Stimulated activated CD8-positive, alpha-beta memory T cell treated with anti-CD3 and anti-CD28 coated beads, Interleukin-2, amount 100 ng/mL, for 48 hours (primary cell): ENCODE measurements at places on chromosomes 6 and 20.

DNA sequence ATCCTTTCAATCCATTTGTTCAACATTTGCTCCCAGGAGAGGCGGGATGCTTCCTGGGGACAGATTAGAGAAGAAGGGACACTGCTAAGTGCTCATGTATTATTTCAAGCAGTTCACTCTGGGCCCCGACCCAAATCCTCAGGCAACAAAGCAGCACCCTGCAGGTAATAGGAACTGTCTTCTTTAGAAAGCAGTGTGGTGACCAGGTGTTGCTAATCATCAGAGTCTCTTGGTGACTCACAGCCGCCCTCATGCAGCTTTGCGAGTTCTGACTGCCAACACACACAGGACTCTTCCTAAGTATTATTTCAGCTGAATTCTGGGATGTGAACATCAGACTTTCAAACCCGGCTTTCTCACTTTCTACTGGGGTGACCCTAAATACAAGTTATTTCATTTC, 356.4 kb downstream of the PRKN start:
- DNase-seq: no peak

GRCh38 chr6:108549241-108549640, 11.5 kb upstream of the FOXO3 start:
- DNase-seq: no peak

DNA sequence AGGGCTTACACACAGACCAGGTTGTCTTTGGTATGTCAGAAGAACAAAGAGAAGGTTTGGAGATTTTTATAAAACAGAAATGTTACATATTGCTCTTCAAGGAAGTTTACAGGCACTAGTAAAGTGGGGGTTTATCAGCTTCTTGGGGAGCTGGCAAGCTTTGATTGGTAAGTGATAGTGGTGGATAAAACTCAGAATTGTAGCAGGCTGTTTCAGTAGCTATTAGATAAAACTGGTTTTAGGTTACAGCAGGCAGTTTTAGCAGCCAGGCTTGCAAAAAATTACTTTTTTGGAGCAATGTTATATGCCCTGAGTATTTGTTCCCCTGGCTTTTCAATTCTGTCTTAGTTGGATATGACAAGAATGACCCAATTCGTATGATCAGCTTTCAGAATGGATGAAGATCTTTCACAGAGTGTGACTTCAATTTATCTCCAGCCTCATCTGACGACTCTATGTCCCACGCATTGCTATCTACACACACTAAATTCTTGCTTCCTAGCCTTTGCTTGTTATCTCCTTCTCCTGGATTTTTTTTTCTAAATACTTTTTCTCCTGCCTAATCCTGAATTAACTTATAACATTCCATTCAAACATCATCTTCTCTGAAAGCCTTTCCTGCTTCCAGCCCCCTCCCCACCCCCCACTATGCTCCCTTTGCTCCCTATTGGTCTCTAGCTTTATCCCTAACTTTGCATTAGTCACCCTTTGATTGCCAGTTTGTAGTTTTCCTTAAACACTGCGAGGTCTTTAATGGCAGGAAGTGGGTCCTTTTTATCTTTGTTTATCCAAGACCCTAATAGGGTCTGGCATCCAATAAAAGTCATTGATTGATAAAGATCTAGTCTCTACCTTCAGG, 1.0 kb upstream of the TOMM34 start:
- DNase-seq: no peak

DNA sequence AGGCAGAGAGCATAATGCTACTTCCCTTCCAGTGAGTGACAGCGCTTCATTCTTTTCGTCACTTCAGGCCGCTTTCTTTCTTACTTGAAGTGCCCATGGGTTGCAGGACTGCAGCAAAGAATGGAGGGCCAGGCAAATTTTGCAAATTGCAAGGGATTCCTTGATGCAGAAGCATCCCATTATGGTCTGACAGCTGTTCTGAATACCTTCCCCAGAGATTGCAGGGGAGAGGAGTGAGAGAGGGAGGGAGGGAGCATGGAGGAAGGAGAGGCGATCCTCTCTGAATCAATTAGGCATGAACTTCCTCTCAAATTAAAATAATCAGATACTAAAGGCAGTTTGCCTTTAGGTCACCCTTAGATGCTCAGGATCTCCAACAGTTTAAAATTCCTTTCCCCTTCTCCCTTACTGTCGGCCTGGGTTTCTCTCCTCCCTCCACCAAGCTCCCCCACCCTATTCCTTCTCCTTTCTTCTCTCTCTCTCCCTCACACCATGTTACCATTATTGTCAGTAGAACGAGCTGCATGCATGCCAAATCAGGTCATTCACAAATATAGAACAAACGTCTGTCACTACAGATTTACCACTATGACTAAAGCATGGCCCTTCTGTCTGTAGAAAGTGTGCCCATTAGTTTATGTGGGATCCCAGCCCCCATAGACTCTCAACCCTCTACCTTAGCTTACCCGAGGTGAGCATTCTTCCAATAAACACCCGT, 289.2 kb downstream of the CD83 start:
- DNase-seq: no peak

- no peak for DNase-seq
Measured at GRCh38 chr6:125188037-125188436, 34.5 kb downstream of the TPD52L1 start.

DNA sequence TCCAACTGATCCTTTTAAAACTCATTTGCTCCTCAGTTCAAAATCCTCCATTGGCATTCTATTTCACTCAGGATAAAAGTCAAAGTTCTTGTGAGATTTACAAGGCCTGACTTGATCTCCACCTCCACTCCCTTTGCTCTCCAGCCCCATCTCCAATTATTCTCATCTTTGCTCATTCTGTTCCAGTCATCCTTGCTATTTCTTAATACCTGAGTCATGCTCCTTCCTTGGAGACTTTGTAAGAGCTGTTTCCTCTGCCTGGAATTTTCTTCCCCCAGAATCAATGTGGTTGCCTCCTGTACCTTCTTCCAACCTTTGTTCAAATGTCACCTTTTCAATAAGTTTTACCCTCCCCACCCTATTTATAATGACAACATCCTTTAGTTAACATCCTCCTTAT, 373.5 kb downstream of the HTR1B start:
- DNase-seq: no peak

DNA sequence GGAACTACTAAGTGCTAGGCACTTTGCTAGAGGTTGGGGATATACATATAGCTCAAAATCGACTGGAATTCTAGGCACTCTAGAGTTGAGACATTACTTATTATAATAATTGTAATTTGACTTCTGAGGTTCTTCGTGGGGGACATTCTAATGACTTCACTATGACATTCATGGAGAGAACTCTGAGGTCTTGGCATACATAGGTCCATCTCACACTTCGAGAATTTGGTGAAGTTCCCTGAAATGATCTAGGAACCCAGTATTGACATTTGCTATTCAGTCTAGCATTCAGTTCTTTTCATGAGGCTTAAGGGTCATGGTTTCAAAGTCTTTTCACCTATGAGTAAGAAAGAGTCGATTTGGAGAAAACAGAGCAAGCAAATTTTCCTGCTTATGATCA, 446.6 kb upstream of the JAG1 start:
- no peak for DNase-seq

- DNase-seq: no peak
Measured at GRCh38 chr6:92369309-92369708, 1050.0 kb downstream of the EPHA7 start.

- no peak for DNase-seq
Measured at GRCh38 chr6:5103250-5103649, 18.1 kb downstream of the PPP1R3G start.

DNA sequence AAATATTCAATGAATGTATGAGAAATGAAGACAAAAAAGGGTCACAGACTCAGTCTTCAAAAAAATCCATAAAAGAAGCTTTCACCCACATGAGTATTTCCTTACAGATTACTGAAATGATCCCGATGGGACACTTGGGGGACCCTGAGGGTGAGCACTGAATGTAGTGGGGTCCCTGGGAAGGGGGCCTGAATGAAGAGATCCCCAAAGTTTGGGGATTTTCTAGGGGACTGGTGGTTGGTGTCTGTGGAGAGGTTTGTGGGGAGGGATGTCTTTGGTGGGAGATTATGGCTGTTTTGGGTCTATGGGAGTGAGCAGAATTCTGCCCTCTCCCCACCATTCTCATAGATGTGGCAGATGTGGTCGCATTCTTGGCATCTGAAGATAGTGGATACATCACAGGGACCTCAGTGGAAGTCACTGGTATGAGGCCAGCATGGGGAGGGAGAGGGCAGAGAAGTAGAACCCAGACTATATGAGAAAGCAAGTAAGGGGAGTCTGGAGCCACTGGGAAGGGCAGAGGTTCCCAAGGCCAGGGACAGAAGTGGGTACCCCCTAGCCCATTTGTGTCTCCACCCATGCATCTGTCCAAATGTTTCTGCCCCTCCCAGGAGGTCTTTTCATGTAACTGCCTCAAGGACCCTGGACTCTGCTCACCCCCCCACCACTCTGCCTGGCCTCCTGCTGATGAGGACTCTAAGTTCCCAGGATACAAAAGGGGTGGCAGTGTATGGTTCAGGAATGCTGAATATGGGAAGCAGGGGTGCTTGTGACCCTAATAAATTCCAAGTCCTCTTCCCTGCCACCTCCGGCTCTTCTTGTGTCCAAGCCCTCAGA, 1.8 kb downstream of the HSD17B8 start:
- DNase-seq: no peak

DNA sequence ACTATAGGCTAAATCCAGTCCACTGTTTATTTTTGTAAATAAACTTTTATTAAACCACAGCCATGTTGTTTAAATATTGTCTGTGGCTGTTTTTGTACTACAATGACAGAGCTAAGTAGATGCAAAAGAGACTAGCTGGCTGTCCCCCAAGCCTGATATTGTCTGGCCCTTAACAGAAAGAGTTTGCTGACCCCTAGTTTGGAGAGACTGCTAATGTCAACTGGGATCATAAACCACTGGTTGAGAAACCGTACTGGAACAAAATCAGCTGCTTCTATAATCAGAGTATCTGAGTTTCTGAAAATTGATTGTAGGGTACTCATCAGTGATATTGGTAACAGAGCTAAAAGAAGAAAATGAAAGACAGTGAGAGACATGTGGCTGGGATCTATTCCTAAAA, 102.6 kb upstream of the FAM184A start:
- no peak for DNase-seq

DNA sequence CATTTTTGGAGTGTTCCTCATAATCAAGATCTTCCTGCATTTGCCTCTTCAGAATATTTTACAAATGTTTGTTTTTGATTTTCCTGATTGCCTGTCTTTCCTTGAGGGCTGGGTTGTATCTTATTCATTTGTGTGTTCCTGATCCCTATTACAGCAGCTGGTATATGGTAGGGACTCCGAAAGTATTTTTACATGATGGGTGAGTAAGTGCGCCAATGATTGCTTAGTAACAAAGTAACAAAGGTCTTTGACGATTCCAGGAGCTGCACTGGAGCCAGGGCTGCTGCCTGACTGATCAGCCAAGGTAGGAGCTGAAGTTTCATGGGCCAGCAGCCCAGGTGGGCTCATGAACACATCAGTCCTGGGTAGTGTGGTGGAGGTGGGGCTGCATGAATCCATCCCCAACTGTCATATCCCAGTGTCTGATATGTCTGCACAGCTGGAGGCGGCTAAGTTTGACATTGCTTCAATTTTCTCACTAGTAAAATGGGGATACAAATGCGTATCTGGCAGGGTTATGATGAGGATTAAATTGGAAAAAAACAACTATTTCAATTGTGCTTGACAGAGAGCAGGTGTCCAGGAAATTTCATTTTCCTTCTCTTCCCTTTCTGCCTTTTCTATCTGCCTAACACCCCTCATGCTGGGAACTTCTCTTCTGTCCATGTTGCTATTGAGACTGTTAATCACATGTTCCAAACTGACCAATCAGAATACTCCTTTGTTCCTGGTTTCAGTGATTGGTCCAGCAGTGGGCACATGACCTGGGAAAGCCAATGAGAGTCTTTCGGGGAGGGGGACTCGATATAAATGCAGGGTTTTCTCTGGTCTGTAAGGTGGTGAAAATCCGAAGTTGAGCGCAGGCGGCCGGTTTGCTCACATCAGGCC, 90.7 kb downstream of the CDH26 start:
- DNase-seq: no peak

- DNase-seq: no peak
Measured at GRCh38 chr6:65776332-65776731, 69.3 kb upstream of the EYS start.

DNA sequence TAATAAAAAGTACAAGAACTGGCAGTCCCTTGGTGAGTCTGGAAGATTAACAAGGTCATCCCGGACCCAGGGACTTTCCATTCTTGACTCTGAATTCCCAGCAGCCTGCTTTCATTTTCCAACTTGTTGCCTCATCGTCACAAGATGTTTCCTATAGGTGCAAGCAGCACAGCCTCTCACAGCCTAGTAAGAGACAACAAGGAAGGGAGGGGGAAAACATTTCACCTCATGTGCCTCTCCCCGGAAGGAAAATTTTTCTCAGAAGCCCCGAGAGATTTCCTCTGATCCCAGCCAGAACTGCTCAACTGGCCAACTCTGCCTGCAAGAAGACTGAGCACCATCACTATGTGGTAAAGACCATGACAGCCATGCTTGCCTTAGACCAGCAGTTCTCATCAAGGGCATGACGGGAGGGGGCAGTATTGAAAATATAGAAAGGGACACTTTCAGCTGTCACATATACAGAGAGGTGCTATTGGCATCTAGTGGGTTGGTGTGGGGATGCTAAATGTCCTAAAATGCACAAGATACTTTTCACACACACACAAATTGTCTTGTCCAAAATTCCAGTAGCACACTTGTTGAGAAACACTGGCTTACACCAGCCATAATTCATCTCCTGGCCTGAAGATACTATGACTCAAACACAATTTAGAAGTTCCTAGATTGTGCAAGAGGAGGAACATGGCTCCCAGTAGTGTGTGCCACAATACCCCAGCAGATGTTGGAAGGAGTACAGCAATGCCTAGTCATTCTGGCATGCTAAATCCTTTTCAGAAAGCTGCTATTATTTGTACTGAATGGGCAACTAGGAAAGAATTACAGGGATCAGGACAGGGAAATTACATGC, 10.8 kb upstream of the WTAP start:
- no peak for DNase-seq

DNA sequence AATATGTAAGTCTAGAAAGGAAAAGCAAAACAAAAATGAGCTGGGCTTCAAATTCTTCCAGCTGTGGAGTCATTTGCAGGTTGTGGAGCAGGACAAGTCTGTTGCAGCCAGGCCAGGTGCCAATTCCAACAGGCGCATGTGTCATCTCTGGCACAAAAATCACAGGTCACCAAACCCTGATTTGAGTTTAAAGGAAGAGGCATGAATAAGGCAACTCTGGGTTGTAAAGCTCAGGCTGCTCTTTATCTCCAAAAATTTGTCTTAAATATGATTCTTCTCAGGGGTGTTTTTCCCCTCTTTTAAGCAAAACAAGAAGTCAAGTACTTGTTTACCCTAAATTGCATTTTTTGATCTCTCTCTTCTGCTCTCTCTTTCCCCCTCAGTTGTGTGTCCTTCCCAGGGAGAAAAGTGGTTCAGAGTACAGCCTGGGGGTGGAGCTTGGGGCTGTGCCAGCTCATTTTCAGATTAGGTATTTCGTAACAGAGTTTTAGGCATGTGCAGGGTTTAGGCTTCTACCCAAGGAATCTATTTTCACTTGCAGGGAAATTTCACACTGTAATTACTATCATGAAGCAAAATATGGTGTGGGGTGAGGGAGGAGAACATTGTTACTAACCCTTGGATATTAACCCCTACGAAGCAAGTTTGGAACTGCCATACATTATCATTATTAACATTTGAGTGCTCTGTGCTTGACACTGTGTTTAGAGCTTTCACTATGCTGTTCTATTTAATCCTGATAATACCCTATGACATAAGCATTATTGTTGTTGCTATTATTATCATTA, 8.3 kb upstream of the NCOA3 start:
- peak; percentile 59 for DNase-seq
